ENCODE measurements at places on chromosomes 7 and 10.
A peak's percentile ranks its signal among the peaks of the same experiment; 100 is the strongest.

GRCh38 chr7:35036361-35037171 is 719 bp downstream of the DPY19L1 start:
- peak; percentile 69 for DNase-seq

GRCh38 chr7:156935250-156935649 is 14.3 kb upstream of the NOM1 start:
- DNase-seq = no peak

DNA sequence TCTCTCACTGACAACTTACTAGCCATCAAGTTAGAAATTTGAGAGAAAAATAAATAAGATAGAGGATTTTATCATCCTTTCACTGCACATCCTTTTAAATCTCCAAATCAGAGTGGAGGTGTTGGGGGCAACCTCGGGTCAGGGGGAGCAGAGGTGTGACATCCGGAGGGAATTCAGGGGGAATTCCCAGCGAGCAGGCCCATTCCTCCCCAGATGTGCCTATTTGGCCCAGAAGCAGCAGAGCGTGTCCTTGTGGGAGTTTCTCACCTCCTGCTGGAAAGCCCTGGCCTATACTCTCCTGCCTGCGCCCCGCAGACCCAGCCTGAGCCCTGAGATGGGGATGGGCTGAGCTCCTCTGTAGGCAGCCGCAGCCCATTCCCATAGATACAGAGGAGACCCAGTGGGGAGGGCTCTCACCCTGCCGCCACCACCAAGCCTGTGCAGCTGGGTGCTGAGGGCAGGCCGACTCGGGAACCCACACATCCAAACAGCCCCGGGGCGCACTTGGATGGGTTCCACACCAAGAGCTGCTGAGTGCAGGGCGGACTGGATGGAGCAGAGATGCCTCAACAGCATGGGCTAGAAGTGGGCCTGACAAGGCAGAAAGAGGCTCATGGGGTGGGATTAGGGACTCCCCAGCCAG is 124.5 kb downstream of the CXCL12 start:
- no peak for DNase-seq

- no peak for DNase-seq
Measured at GRCh38 chr7:22210355-22210754, 146.6 kb downstream of the RAPGEF5 start.

DNA sequence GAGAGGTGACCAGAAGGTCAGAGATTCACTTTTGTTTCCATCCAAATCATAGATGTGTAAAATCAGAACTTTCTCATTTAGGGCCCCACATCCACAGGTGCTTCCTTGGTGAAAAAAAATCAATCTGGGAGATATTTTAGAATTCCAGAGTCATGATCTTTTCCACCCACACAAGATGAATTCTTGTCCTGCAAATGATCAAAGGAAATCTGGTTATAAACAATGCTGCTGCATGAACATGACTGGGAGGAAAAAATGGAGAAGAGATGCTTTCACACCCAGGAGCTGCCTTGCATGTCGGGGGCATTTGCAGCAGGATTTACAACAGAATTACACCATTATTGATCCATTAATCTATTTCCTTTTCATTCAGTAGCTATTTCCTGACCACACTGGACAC is 106.5 kb upstream of the TMEM72 start:
- DNase-seq = no peak

- no peak for DNase-seq
Measured at GRCh38 chr7:55970561-55970960, 6.2 kb downstream of the NIPSNAP2 start.

- no peak for DNase-seq
Measured at GRCh38 chr7:141444961-141445360, 106.2 kb upstream of the AGK start.

DNA sequence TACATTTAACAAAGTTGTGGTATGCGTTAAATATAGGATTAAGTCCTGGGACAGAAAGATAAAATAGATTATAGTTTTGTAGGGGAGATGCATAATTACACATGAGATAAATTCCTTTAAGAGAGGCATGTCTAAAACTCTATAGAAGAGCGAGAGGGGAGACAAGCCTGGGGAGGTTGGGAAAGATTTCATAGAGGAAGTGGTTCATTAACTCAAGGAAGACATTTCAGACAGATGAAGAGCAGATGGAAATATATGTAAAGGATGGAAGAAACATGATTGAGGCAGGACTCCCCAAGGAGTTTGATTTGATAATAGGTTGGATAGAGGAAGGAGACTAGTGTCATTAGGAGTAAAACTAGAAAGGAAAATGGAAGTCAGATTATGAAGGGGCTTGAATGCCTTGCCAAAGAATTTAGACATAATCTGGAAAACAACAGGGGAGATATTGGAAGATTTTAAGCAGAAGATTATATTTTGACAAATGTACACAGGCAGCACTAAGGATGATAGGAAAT is 96.1 kb downstream of the PHTF2 start:
- no peak for DNase-seq

DNA sequence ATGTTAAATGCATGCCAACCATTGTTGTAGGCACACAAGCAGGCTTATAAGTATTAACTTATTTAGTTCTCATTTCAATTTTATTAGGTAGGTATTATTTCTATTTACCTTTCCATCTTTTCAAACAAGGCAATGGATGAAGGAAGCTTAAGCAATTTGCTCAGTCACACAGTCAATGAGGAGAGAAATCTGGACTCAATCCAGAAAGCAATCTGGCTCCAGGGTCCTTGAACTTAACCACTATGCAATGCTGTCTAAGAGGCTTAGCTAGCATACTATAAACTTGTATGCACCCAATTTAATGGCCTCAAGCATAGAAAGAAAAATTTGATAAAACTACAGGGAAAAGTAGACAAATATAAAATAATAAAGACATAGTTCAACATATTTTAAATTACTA is 88.6 kb downstream of the VWDE start:
- DNase-seq = peak; percentile 12

DNA sequence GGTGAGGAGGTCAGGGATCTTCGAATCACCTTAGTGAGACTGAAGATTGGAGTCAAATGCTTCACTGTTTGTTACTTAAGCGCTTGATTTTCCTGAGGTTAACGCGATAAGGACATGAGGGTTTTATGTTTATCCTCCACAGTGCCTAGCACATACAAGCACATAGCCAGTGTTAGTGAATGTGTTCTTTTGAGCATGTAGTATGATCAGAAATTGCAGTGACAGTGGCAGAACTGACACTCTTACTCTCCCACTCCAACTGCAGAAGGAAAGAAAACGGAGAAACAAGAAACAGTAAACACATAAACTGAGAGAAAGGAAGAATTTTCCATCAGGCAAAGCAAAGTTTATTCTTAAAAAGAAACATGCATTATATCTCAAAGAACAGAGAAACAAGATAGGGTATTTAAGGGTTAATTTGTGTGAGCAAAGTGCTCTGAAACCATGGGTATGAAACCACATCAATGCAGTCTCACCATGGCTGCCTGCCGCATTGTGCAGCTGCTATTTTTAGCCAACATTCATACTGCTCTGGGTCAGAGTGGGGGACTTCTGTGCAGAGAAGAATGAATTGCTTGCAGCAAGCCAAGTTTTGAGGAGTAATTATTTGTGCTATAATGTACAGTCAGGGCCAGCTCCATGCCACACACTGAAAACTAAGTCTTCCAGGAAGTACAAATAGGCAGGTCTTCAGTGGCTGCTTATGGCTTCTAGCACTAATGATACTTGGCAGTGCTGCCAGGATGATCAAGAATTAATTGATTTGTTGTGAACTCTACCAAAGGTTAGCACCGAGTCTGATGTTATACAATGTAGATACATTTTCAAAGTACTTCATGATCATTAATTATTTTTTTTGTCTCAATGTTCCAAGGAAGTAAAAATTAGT is 152.0 kb downstream of the MACC1 start:
- no peak for DNase-seq

DNA sequence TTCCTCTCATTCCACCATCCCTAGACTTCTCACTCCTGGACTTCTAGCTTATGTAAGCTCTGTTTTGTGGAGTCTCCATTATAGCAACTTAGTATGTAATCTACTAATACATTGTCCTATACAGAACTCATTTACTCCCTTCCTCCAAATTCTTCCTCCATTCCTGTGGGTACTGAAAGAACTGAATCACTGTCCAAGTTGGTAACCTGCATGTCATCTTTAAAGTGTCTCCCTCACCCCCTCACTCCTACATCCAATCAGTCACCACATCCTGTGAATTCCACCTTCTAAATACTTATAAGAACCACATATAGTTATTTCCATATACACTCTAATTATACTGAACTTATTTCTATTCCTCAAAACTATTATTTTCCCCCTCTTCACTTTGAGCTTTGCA is 20.3 kb downstream of the AASS start:
- no peak for DNase-seq

DNA sequence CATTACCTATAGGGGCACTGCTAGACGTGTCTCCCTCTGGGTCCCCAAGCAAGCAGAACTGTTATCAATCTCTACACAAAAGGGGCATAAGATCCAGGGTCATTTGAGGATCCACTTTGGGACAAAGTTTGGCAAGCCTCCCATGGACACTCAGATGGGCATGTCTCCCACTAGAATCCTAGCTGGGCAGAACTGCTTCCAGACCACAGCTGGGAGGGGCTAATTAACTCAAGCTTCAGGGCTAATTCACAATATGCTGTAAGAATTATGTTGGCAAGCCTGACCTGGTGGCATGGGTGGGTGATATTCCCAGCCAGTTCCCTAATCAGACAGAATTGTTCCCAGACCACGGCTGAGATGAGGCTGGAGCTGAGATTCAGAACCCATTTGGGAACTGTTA is 738.4 kb upstream of the FZD8 start:
- no peak for DNase-seq

- no peak for DNase-seq
Measured at GRCh38 chr7:131189488-131189887, 138.2 kb upstream of the MKLN1 start.

GRCh38 chr7:1425292-1426136 is 33.8 kb downstream of the MICALL2 start:
- peak; percentile 92 for DNase-seq

GRCh38 chr10:86263907-86264306 is 102.7 kb downstream of the GRID1 start:
- no peak for DNase-seq

Measured in HuH-7 (cell line).